CD14-positive monocyte (primary cell): ENCODE measurements at places on chromosomes 7 and 10. TPM values are rescaled to one million over a fixed set of nuclear protein-coding genes. Genes with fewer than 3 reads are reported as not detected.

Gene PRSS2
- polyA plus RNA-seq: not detected

DNA sequence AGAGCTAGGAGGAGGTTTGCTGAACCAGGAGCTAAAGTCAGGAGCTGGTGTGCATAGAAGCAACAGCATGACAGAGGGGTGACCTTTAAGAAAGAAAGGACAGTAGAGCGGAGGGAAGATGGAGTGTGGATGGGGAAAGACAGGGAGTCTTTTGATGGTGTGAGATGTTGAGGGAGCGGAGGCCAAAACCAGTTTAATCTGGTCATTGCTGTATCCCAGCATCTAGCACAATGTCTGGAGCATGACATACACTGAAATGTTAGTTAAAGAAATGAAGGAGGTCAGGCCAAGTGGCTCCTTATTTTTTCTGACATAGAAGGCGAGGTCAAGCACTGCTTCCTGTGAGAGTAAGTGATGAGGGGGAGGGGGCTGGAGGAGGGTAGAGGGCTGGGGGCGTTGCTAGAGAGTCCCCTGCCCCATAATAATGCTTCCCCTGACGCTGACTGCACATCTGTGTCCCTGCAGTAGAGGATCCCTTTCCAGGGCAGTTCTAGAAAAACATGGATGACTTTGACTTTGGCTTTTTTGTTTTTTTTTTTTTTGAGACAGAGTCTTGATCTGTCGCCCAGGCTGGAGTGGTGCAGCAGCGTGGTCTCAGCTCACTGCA lies 70.2 kb downstream of the ZNF467 start:
- no peaks in the 10 kb centered on the region for H3K36me3 ChIP-seq
- no peak overlapping the region for H3K27ac ChIP-seq
- H3K27me3 ChIP-seq: no peaks in the 10 kb centered on the region
- no peak for DNase-seq

GRCh38 chr7:27346531-27347275 lies 104.1 kb downstream of the EVX1 start:
- H3K36me3 ChIP-seq: no peaks in the 10 kb centered on the region
- no peak for DNase-seq
- H3K27me3 ChIP-seq: peaks cover 4% of the 10 kb centered on the region
- peaks cover 14% of the 10 kb centered on the region for H3K4me1 ChIP-seq

Gene LRRTM3
- not detected for polyA plus RNA-seq

GRCh38 chr10:101968940-101969321 lies 87.0 kb downstream of the ARMH3 start:
- peak; percentile 11 for DNase-seq
- H3K27ac ChIP-seq: no peak overlapping the region
- H3K27me3 ChIP-seq: no peaks in the 10 kb centered on the region
- H3K4me3 ChIP-seq: peak overlapping the region; percentile 27
- H3K36me3 ChIP-seq: peaks cover 25% of the 10 kb centered on the region
- H3K4me1 ChIP-seq: peaks cover 41% of the 10 kb centered on the region

DNA sequence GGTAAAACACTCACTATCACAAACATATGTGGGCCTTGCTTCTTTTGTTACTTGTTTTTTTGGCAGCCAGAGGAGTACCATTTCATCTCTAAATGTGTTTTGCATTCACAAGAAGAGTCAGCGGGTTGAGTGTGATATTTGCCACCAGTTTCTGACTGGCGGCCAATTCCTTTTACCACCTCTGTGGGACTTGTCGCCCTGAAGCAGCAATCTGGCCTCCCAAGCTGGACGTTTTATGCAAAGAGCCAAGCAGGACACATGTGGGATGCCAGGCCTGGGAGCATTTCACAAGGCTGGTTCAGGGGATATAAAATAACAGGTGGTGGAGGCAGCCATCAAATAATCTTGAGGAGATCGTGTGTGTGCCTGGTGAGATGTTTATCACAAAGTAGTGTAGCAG lies 61.8 kb upstream of the TRIL start:
- H3K4me3 ChIP-seq: no peak overlapping the region
- H3K4me1 ChIP-seq: no peaks in the 10 kb centered on the region
- H3K27ac ChIP-seq: no peak overlapping the region
- no peak for DNase-seq

- H3K4me3 ChIP-seq: no peak overlapping the region
- no peak overlapping the region for H3K27ac ChIP-seq
- no peak for DNase-seq
- H3K27me3 ChIP-seq: no peaks in the 10 kb centered on the region
- H3K4me1 ChIP-seq: no peaks in the 10 kb centered on the region
These were observed 493.2 kb downstream of the ZWINT start for GRCh38 chr10:55867848-55868247.

DNA sequence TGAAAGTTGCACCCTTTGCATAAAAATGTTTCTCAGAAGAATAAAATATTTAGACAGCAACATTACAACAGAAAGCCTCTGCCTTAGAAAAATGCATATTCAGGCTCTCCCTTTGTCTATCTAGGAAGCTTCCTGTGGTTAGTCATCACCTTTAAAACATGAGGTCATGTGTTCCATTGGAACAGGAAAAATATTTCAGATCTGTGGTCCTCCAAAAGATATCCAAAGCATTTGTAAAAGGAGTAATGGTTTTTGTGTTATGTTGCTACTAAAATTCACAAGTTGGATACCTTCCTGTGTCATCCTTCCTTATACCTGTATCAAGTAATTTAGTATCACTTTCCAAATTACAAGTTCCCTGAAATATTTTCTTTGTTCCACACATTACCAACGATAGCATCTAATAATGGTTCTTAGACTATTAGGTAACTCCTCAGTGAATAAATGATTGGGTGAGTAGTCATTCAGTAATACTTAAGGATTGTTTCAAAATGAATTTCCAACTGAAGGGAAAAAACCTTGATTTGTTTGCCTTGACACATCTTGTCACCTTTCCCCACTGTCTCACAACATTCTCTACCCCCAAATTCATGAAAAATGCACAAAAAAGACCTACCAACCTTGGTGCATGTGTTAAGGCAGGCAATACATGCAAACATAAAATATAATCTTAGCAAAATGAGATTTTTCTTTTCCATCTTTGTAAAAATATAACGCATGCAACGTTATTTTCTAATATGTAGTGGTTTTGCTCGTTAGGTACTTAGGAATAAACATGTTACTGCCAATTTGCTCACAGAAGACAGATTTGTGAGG lies 19.7 kb upstream of the RHOBTB1 start:
- H3K4me3 ChIP-seq: no peak overlapping the region
- H3K27me3 ChIP-seq: no peaks in the 10 kb centered on the region
- no peaks in the 10 kb centered on the region for H3K4me1 ChIP-seq
- H3K36me3 ChIP-seq: no peaks in the 10 kb centered on the region
- DNase-seq: no peak

- H3K27me3 ChIP-seq: no peaks in the 10 kb centered on the region
- H3K4me3 ChIP-seq: no peak overlapping the region
- no peaks in the 10 kb centered on the region for H3K36me3 ChIP-seq
- no peaks in the 10 kb centered on the region for H3K4me1 ChIP-seq
These were observed 421.9 kb upstream of the GALNT17 start for GRCh38 chr7:70710011-70710480.

DNA sequence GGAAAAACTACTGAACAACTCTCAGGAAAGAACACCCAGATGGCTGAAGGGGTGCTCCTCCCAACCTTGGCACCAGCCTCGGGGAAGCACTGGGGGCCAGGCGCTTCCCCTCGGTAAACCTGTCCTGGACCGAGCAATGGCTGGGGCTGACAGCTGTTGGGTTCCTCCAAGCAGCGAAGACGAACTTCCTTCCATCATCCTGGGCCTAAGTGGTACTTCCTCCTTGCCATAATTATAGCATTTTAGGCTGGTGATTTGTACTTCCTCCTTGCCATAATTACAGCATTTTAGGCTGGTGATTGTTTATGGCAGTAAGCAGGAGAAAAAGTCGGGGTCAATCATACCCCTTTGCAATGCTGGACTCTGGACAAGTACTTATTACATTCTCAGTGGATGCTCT lies 69.3 kb downstream of the MYOF start:
- peaks cover 35% of the 10 kb centered on the region for H3K4me1 ChIP-seq
- peak overlapping the region; percentile 96 for H3K27ac ChIP-seq
- H3K4me3 ChIP-seq: no peak overlapping the region
- H3K36me3 ChIP-seq: peaks cover 53% of the 10 kb centered on the region
- no peaks in the 10 kb centered on the region for H3K27me3 ChIP-seq

- no peak overlapping the region for H3K4me3 ChIP-seq
- no peaks in the 10 kb centered on the region for H3K36me3 ChIP-seq
- no peaks in the 10 kb centered on the region for H3K27me3 ChIP-seq
- no peaks in the 10 kb centered on the region for H3K4me1 ChIP-seq
- no peak for DNase-seq
- no peak overlapping the region for H3K27ac ChIP-seq
These were observed 335.2 kb upstream of the C7orf33 start for GRCh38 chr7:148255333-148255732.

DNA sequence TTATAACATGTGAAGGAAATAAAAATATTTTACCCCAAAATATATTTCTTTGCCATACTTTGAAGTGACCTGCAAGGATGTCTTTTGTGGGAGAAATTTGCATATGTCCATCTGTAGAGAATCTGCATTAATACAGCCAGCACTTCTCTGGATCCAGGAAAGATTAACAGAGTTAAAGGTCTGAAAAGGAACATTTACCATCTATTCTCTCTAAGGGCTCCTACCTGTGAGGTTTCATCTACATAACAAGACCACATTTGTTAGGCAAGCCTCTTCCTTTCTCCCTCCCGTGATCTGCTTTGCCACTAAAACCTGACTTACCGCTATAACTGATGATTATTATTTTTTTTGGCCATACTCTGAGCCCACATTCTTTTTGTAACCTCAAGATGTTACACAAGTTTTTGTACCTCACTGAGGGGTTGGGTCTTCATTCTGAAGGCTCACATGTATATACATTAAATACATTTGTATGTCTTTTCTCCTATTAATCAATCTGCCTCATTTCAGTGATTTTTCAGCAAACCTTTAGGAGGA lies 129.4 kb downstream of the AKR1D1 start:
- peaks cover 22% of the 10 kb centered on the region for H3K4me1 ChIP-seq
- no peak for DNase-seq
- no peaks in the 10 kb centered on the region for H3K27me3 ChIP-seq
- H3K4me3 ChIP-seq: no peak overlapping the region
- H3K36me3 ChIP-seq: no peaks in the 10 kb centered on the region
- H3K27ac ChIP-seq: no peak overlapping the region

GRCh38 chr10:33180921-33181320 lies 153.5 kb downstream of the NRP1 start:
- DNase-seq: no peak
- no peaks in the 10 kb centered on the region for H3K36me3 ChIP-seq
- no peak overlapping the region for H3K27ac ChIP-seq

Gene SLC13A1
- not detected in 2 replicates for polyA plus RNA-seq
